ENCODE measurements at places on chromosomes 1 and 21.

GRCh38 chr1:22745669-22746585 lies 35.3 kb downstream of the EPHB2 start:
- DNase-seq, result no peak

- no peak for DNase-seq
These were observed 26.8 kb downstream of the TMEM201 start for GRCh38 chr1:9615316-9616063.

- DNase-seq, result no peak
These were observed 67.7 kb downstream of the MPZL1 start for GRCh38 chr1:167789501-167789900.

DNA sequence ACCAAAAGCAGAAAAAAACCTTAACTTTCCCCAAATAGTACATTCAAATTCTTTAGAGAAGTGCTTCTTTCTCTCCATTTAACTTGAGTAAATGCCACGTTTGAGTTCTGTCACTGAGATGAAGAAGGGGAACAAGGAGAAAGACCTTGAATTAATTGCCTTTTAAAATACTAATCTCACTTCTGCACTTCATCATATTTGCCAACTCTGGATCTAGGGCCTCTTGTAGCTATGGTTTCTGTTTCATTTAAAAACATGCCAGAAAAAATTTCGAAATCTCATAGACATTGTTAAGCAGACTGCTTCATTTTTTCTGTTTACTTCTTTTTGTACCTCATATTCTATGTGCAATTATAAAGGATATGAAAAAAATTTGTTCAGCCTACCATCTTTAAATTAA lies 24.6 kb downstream of the MIXL1 start:
- DNase-seq, result no peak

- no peak for DNase-seq
These were observed 27.7 kb downstream of the DESI2 start for GRCh38 chr1:244680667-244681066.

Data from sigmoid colon (tissue), 7 donors.